Prostate gland (tissue), 2 donors: ENCODE measurements at places on chromosomes 6 and 20.
A peak's percentile ranks its signal among the peaks of the same experiment; 100 is the strongest.

GRCh38 chr6:170164271-170164900 lies 126.5 kb downstream of the DLL1 start:
- no peak for DNase-seq

- no peak for DNase-seq
Measured at GRCh38 chr20:32385541-32385940, 27.4 kb downstream of the ASXL1 start.

DNA sequence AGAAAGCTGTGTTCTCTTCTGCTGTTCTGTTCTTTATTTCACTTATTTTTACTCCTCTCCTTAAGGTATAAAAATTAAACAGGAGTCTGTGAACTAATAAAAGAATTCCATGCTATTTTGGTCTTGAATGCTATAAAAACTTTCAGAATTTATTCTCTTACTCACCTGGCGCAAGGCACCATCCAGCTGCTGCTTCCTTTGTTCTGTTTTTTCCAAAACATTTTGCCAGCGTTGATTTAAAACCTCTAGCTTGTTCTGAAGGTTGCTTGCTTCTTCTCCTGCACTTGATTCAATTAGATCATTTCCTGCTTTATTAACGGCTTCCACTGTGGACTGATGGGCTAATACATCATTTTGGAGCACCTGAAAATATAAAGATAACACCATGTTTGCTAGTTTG lies 145.0 kb downstream of the DST start:
- DNase-seq: no peak

DNA sequence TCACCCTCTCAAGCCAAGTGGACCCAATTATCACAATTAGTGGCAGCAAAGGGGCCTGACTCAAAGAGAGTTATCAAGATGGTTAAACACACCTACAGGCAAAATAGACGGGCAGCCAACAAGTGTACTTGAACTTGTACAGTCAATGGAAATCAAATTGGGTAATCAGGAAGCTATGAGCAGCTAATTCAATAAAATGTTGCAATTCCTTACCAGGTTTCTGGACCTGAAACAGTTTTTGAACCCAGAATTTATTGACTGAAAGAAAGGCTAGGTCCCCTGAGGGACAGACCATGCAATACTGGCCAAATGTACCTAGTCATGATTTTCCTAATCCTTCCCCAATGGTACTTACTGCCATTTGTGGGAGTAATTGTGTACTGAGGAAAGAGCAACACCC lies 679.8 kb downstream of the EPM2A start:
- no peak for DNase-seq

- no peak for DNase-seq
Measured at GRCh38 chr6:35694462-35694861, 5.7 kb upstream of the FKBP5 start.

- DNase-seq: no peak
Measured at GRCh38 chr6:33442283-33442682, 12.1 kb upstream of the ZBTB9 start.

- no peak for DNase-seq
Measured at GRCh38 chr6:119856136-119856535, 506.6 kb upstream of the MAN1A1 start.

GRCh38 chr6:128161839-128162238 lies 261.0 kb upstream of the THEMIS start:
- DNase-seq: no peak

GRCh38 chr6:101668496-101669030 lies 275.1 kb downstream of the GRIK2 start:
- DNase-seq: no peak

GRCh38 chr6:144335914-144336313 lies 50.8 kb downstream of the UTRN start:
- no peak for DNase-seq

DNA sequence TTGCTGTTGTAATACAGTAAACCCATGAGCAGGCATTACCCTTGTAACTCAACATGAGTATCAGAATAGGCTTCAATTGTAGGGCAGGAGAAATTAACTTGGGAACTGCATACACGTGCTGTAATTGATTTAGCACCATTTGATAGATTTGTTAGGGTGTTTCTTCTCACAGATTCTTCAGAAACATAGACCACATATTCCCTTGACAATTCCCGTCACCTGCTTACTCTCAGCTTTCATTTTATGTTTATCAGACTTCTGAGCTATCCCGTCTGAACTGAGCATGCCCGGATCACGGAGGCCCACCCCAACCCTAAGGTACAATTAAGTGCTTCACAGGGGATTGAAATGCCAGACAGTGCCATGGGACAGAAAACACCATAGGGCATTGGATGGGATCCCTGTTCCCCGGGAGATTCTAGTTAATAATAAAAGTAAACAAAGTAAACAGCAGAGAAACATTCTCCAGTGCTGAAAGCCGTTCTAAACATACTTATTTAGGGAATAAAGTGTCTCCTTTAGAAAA lies 179.7 kb downstream of the PHACTR1 start:
- DNase-seq: no peak

DNA sequence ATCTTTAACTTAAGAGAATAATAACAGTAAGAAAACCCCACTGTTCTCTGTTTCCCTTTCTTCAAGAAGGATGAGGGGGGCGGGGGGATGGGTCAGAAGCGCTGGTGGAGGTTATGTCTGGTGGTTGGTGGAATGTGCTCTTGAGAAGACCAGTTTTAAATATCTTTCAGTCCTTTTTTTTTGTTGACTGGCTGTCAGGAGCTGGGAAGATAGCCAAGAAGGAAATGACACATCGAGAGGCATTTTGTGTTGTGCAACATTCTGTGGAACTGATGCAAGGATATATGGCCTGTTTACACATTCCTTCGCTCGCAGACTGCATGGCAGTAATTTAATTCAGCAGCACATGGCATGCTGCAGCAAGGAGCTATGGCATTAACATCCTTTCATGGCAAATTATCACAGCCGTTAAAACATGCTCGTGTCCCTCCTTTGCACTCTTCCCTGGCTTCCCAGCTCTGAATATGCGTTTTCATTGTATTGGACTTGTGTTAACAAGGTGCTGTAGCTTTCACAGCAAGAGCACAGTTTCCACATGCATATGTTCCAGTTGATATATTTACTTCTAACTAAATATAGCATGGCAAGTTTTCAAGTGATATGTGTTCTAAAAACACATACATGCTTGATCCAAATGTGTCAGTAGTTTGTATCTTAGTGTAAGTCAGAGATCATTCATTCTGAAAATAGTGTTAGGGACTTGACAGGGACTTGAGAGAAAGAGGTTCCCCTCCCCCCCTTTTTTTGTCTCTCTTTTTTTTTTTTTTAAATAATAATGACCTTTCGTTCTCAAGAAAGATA lies 68.2 kb upstream of the SUPT3H start:
- DNase-seq: peak; percentile 89

- DNase-seq: no peak
Measured at GRCh38 chr20:34859367-34859766, 13.3 kb downstream of the GGT7 start.

DNA sequence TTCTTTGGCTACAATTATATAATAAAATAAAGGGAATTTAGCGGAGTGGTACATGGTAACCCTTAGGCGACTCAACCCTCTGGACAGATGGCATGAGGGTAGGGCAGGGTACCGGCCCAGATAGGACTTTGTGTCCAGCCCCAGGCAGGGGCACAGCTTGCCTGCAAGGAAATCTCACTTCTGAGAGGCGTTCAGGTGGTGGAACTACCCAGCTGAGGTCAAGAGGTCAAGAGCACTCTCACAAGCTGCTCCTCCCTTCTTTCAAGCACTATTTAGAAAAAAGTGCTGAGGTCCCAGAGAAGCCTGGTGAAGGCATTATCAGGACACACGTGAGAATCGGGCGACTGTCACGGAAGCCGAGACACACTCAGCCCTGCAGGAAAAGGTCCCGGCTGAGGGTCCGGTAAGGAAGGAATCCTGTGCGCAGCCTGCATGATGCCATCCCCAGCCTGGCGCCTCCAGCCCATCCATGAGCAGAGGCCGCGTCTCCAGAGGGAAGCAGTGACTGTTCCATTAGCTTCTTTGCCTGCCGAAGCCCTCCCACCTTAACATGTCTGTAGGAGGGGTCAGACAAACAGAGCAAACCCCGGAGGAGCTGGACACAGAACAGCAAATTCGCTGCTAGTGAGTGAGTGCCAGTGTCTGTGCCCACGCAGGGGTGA lies 54.8 kb downstream of the WDR27 start:
- DNase-seq: no peak

DNA sequence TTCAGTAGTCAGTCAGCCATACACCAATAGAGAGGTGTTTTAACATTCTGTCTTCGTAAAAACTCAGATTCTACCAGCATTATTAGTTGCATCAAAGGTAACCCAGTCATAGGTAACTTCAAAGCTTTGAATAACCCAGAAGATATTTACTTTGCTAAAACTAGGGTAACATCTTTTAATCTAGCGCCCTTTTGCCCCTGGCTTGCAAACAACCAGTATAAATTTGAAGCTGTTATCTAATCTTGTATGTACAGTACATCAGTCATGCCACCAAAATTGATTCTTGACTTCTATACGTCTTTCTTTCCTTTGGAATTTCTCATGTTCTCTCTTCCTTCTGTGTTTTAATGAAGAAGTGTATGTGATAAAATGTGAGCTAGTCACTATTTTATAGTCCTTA lies 109.3 kb downstream of the LIN28B start:
- DNase-seq: no peak

DNA sequence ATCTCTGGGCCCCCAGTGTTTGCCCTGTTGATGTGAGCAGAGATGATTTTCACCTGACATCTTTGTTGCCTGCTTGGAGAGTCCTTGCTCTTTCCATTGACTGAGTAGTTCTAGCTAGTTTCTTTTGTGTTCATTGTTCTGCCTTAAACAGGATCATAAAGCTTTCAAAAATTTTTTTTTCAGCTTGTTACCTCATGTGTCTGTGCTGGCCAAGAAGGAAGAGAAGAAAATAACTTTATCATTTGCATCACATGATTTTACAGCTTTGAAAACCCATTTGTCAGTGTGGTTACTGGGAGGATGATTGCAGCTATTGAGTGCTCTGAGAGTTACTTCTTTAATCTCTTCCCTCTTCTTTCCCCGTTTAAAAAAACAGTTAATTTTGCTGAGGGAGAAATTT lies 16.0 kb downstream of the FOXO3 start:
- DNase-seq: no peak

DNA sequence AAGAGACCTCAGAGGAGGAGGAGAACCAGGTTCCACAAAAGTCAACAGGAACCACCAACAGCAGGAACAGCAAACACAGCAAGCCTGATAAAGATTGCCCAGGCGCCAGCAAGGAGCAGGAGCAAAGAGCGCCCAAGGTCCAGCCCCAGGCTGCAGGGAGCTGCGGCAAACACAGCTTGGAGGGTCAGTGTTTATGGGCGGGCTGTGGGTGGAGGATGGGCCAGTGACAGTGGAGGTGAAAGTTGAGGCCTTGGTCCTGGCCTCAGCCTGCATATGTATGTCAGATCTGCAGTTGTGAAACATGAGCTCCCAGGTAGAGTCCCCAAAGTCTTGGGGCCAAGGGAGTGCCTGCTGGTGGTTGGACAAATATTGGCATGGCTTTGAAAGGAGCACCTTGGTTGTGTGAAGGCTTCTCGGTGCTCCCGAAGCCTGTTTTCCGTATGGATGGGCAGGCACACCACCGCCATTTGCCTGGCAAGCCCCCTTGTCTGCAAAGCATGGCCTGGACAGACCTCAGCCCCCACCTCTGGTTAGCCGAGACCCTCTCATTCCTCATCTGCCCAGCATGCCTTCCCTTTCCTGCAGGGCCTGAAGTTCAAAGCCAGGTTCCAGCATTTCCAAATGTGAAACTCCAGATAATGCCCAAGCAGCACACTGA lies 2.0 kb upstream of the CAPN11 start:
- peak; percentile 34 for DNase-seq

DNA sequence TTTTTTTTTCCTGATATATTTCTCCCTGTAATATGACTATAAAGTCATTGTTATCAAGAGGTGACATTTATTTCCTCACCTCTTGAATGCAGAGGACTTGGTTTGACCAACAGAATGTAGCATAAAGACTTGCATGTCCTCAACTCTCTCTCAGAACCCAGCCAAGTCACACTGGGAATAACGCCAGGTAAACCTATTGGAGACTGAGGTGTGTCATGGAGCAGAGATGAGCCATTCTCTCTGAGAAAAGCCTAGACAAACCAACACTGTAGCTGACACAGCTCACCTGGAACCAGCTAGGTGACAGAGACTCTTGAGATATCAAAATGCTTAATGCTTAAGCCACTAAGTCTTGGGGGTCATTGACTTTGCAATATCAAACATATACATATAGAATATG lies 533.6 kb downstream of the HAO1 start:
- DNase-seq: no peak

GRCh38 chr6:76453270-76453669 lies 380.8 kb upstream of the IMPG1 start:
- no peak for DNase-seq

DNA sequence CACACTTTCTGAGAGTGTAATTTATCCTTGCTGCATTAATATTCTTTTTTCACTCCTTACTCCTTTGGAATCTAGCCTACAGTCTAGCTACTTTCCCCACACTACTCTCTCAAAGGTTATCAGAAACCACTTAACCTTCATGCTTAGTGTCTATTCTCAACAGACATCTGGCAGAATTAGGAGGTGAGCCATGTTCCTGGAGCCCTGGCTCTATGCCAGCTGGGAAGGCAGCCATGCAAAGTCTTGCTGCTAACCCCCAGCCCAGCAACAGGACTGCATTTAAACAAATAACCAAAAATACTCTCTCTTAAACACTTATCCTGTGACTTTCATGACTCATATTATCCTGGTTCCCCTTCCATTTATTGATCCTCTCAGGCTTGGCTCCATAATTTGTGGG lies 260.2 kb downstream of the BCKDHB start:
- no peak for DNase-seq

- DNase-seq: no peak
Measured at GRCh38 chr6:90126181-90126580, 170.5 kb downstream of the BACH2 start.
